H7 (cell line): ENCODE measurements at places on chromosomes 16 and 17. TPM values are rescaled to one million over a fixed set of nuclear protein-coding genes. Genes with fewer than 3 reads are reported as not detected.

GRCh38 chr16:30738984-30739951 is 9.0 kb upstream of the PHKG2 start:
- DNase-seq = peak; percentile 60

DNA sequence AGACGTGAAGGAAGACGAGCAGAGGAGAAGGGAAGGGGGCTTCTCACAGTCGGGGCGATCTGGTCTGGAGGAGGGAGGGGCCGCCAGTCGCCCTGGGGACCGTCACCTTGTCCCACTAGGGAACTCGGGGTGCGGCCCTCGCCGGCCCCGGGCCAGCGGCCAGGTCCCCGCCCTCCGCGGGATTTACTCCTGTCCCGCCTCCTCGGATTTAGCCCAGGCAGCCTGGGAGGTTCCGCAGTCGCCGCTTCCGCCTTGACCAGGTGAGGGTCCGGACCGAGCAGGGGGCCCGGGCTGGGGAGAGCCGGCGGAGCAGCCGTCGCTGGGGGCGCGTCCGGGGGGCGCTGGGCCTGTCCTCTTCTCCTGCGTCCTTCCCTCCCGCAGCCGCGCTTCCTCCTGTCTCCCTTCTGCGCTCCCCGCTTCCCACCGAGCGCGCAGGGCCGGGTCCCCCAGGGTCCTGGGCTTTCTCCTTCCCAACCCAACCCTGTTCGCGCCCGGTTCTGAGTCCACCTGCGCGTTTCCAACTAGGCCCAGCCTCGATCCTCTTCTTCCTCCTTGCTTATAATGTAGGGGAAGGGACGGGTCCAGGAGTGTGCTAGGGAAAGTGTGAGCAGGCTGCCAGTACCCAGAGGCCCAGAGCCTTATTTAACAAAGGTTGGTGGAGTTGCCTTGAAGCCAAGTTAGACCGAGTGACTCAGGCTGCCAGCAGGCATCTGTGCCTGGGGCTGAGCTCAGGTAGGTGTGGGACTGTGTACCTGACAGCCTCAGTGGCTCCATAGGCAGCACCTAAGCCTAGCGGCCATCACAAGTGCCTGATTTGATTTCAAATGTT is at the start of gene TNK1:
Gene TNK1 (plus strand): TSS at position 235 of the 829 bp plus-strand sequence. CDS start 1,838 bp downstream, outside the sequence.
- peak; percentile 93 for DNase-seq

DNA sequence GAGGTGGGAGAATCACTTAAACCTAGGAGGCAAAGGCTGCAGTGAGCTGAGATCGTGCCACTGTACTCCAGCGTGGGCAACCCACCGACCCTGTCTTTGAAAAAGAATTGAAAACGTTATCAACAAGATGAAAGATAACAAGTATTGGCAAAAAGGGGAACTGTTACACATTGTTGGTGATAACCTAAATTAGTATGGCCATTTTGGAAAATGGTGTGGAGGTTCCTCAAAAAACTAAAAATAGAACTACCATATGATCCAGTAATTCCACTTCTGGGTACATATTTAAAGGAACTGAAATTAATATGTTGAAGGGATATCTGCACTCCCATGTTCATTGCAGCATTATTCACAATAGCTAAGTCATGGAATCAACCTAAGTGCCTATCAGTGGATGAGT is 61.0 kb downstream of the ABHD15 start:
- DNase-seq = no peak

GRCh38 chr17:64635647-64636305 is 26.3 kb downstream of the SMURF2 start:
- no peak for DNase-seq

GRCh38 chr16:282491-282890 is 473 bp upstream of the PDIA2 start:
- no peak for DNase-seq

- DNase-seq = no peak
These were observed 94.3 kb downstream of the ABCA8 start for GRCh38 chr17:68860941-68861340.

DNA sequence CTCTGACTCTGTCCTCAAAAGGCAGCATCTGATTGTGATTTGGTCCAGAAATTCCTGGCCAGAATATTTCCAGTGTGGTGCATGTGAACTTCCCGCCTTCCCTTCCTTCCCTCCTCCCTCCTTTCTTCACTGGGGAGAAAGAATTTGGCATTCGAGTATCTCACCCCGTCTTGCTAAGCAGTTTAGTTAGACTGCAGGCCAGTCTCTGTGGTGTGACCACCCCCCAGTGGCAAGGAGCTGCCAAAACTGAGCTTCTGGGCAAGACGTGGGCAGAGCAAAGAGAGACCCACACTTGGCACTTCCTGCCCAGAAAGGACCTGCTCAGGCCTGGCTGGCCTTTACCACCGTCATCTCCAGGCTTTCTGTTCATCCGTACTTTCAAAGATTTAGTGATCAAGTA is 36.4 kb downstream of the SNX20 start:
- DNase-seq = peak; percentile 79

Gene FAM171A2
- total RNA-seq = 23.7 and 24.1 TPM in 2 replicates

Gene NKD1
- 1.1 and 1.2 TPM in 2 replicates for total RNA-seq

DNA sequence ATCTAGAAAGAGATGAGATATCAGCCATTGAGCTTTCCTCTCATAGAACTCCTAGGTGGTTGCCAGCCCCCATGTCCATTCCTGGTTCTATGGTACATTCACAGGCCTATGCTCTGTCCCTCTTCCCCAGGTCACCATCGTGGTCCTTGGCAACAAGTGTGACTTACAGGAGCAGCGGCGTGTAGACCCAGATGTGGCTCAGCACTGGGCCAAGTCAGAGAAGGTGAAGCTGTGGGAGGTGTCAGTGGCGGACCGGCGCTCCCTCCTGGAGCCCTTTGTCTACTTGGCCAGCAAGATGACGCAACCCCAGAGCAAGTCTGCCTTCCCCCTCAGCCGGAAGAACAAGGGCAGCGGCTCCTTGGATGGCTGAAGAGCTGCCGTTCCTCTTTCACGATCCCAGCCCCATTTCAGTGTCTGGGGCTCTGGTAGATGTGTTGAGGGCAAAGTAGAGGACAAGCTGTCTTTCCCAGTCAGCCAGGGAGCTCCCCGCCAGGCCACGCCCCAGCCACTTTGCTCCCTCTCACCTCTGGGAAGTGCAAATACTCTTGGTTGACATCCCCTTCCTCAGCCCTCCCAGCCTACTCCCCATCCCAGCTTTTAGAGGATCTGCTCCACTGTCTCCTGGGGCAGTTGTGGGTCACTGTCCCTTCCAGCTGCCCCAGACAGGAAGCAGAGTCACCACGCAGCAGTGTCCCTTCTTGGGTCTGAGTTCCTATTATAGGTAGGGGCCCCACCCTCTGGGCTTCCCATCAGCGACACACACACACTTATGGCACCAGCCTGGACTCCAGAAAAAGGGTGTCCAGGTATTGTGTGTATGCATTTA is 3.8 kb downstream of the NKIRAS2 start:
- no peak for DNase-seq

DNA sequence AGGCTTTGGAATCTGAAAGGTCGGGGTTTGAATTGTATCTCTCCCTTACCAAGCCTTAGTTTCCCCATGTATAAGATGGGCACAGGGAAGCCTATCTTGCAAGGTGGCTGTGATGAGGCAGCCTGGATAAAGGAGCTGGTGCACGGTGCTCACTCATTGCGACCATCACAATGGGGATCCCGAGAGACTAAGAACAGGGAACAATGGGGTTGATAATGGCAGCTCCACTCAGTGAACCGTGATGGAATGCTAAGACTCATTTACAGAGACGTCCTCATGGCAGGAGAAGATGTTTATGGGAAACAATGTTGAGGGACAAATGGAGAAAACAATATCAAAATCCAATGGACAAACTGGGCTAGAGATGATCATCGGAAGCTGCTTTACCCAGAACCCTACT is 81.8 kb downstream of the SPACA3 start:
- no peak for DNase-seq

GRCh38 chr17:19672009-19672750 is 23.6 kb downstream of the ALDH3A2 start:
- no peak for DNase-seq

DNA sequence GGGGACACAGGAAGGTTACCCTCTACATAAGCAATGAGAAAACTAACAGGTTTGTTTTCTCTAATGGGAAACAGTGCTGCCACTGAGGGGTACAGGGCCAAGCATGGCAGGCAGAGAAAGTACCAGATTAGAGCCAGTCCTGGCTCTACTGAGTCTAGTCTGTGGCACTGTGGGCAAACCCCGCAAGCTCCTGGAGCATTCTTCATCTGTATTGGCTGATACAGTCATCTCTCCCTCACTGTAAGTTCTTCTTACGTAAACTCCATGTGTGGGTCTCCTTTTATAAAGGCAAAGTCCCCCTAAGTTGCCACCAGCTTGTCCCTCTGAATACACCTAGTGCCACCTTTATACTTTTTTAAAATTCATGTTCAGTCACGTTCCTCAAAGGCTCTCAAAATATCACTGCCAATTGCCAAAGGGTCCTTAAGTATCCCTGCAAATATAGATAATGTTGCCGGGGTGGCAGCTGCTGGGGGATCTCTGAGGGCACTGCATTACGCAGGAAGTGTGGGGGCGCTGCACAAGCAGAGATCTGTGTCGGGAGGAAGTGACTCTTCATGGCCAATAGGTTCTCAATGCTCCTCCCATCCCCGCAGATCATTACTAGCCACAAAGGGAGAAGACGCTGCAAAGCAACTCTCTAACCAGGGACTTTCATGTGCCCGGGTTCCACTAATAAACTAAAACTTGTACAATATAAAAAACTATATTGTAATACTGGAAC is 18.8 kb downstream of the XPO6 start:
- DNase-seq = no peak

DNA sequence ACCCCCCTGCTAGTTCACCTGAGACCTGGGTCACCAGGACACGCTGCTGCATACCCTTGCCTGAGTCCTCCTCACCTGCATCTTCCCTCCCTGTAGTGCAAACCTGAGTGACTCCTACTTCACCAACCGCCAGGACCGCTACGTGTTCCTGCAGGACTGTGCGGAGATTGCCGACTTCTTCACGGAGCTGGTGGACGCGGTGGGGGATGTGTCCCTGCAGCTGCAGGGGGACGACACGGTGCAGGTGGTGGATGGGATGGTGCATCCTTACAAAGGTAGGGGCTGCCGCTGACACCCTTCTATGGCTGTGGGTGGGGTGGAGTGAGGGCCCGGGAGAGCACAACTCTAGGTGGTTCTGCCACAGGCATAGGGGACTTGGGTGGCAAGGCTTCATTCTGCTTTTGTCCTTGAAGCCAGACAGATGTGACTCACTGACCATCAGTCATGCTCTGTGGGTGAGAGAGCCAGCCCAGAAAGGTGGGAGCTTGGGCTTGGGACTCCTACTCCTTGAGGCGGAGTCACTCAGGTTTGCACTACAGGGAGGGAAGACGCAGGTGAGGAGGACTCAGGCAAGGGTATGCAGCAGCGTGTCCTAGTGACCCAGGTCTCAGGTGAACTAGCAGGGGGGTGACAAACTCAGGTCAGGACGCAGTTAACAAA is 22.3 kb downstream of the PGS1 start:
- DNase-seq = no peak

DNA sequence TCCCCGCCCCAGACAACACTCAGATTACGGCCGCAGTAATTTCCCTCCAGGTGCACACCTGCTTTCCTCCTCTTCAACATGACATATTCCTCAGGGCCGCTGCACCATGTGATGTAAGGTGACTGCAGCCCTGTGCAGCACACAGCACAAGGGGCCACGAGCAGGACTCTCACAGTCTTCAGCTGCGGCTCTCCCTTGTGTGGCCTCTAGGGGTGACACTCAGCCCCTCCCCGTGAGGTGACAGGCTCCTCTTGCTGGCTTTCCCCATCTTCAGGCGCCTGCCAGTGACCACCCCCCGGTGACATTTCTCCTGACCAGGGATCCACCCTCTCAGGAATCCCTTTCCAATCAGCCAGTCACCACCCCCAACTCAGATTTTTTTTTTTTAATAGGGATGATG is 31.3 kb upstream of the ABCC3 start:
- DNase-seq = peak; percentile 88

DNA sequence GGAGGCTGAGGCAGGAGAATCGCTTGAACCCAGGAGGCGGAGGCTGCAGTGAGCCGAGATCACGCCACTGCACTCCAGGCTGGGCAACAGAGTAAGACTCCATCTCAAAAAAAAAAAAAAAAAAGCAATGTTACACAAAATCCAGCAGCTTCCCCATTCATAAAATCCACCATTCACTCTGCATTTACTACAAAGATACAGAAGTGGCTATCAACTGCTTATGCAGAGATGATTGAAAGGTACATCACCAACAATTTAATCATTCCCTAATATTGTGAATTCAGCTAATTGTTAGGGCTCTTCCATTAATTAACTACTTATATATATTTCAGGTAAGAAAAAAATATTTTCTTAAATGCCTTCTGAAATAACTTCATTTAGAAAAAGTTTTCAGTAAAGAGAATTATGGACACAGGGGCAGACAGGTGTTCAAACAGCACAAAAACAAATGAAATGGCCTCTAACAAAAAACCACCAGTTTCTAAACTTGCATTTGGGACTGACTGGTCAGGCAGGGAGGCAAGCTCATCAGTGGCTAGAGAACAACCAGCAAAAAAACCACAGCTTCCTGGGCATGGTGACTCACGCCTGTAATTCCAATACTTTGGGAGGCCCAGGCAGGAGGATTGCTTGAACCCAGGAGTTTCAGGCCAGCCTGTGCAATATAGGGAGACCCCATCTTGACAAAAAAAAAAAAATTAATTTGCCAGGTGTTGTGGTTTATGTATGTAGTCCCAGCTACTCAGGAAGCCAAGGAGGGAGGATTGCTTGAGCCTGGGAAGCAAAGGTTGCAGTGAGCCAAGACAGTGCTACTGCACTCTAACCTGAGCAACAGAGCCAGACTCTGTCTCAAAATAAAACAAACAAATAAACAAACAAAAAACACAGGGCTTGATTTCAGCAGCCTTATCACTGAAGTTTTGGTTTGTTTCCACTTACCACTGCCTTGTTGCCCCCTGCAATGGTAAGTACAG is 26.3 kb downstream of the ERN1 start:
- no peak for DNase-seq

GRCh38 chr16:2082171-2082982 is 34.6 kb downstream of the TSC2 start:
- DNase-seq = peak; percentile 78

Gene FSCN2
- total RNA-seq = 0.33 TPM in 1 of 2 replicates, not detected in the other

DNA sequence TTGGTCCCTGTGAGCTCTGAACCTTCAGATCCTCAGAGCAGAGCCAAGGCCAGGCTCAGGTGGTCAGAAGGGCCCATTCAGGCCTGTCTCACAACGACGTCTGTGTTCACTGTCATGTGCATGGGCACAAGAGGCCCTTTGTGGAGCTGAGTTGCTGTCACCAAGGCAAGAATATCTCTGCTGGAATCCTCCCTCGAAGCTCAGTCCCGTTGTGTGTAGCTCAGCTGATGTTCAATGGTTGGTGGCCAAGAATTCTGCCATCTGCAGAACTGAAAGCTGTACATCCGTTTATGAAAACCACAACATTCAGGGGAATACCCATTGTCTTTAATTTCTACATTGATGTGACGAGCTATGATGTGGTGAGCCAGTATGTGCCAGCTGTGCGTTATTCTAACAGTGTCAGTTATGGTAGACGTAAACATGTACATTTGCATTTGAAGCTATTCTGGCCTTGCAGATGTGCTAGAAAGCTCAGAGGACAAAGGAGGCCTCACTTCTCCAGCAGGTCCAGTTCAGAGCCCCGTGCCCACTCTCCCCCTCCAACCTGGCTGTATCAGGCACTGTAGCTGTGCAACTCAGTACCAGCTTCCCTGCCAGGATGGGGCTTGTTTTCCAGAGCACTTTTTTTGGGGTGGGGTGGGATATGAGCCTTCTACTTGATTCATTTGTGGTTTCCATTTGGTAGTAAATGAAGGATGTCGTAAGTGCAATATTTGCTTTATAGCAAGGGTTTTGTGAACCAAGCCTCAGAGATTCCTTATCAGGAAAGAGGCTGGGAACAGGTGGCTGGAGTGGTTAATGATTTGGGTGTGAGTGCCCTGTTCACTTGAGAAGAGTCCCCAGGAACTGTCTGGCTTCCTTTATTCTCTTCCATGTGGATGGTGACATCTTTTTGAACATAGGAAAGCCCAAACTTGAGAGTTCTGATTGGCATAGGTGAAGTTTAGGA is 56.1 kb downstream of the B9D1 start:
- DNase-seq = no peak
